ENCODE measurements at places on chromosomes 4 and X. TPM values are rescaled to one million over a fixed set of nuclear protein-coding genes. Genes with fewer than 3 reads are reported as not detected.

GRCh38 chrX:10514891-10515290, 105.5 kb downstream of the MID1 start:
- DNase-seq = no peak

- peak; percentile 68 for DNase-seq
Measured at GRCh38 chr4:106369456-106370060, 980 bp upstream of the GIMD1 start.

DNA sequence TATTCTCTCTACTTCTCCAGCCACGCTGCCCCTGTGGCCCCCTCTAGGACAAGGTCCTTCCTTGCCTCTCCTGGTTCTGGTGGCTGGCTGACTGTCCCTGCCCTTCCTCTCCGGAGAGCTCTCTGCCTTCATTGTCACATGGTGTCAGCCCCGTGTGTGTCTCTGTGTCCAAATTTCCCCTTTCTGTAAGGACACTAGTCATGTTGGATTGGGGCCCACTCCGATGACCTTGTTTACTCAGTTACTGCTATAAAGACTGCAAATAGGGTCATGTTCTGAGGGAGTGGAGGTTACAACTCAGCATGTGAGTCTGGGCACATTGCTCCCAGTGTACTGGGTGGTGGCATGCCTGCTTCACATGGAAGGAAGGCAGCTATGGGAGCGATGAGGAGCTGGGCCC, 129.5 kb upstream of the PSAPL1 start:
- no peak for DNase-seq

GRCh38 chr4:186297013-186297645, 31.1 kb downstream of the F11 start:
- DNase-seq = peak; percentile 33

DNA sequence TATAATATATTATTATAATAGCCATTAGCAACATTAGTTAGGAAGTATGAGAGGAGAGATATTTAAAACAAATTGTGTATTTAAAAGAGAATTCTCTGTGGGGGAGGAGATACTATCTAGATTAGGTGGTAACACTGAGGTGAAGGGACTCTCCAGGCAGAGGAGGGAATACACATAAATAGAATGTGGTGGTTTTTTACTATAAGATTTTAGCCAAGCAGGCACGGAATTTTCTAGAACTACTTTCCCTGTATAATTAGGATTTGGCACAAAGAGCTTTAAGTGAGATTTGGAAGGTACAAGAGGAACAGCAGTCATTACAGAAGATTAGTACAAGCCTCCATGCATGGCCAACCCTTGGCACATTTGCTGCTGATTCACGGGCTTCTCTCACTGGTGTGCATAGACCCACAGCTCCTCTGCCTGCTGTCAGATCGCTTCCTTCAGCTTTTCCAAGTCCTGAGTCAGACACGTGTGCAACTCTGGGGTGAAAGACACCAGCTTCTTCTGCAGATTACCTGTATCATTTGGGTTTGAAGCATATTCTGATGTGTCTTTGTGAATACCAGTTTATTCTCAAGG, 685.5 kb downstream of the KCTD8 start:
- DNase-seq = peak; percentile 1

DNA sequence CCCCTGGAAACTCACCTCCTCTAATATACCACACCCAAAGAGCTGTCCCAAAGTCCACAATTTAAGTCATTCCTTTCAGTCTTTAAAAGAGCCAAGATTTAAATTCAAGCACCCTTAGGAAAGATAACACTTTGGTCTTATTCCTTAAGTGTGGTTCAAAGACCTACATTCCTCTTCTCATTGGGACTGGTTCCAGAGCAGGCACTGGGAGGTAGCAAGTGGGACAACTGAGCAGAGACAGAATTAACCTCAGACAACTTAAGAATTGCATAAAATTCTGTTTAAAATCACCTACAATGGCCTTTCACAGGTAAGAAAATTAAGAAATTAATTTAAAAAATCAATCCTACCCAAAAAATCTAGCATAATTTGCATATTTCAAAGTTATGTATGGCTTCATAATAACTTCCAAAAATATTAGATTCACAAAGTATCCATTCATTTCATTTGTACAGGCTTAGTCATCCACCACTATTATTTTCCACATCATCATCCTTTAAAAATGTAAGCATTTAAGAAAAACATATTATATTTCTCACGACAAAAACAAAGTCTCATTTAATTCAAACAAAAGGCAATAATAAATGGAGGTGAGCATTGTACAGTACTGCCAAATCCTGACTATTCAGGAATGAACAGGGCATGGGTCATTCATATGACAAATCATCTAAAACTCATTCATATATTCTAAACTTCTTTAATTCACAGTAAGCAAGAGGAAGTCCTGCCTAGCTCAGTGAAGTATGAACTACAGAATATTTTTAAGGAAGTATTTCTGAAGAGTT, 13.6 kb downstream of the PRSS12 start:
- DNase-seq = peak; percentile 34

DNA sequence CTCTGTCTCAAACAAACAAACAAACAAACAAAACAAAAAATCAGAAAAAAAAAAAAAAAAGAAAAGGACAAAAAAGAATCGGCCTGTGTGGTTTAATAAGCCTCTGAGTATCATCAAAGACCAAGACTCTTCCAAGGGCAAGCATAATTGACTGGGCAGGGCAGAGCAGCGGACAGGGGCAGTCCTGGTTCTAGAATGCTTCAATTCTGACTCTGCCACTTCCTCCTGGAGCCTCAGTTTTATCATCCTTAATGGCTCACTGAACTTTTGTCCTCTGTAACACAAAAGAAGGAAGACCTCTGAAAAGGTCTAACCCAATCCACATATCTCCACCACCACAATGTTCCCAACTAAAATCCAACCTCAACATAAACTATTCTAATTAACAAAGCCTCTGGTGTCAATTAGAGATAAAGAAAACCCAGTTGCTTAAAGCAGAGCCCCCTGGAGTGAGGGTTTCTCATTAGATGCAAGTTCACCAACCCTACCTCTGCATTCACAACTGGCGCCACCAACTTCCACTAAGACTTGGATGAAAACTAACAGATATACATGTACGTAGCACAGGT, 51.7 kb downstream of the TBC1D9 start:
- DNase-seq = no peak

- peak; percentile 42 for DNase-seq
Measured at GRCh38 chr4:138300616-138301015, 58.5 kb upstream of the SLC7A11 start.

- DNase-seq = no peak
Measured at GRCh38 chr4:124964852-124965496, 252.4 kb upstream of the ANKRD50 start.

Gene TRIM61
- total RNA-seq = not detected

Gene WDFY3
- 12.2 TPM for total RNA-seq

DNA sequence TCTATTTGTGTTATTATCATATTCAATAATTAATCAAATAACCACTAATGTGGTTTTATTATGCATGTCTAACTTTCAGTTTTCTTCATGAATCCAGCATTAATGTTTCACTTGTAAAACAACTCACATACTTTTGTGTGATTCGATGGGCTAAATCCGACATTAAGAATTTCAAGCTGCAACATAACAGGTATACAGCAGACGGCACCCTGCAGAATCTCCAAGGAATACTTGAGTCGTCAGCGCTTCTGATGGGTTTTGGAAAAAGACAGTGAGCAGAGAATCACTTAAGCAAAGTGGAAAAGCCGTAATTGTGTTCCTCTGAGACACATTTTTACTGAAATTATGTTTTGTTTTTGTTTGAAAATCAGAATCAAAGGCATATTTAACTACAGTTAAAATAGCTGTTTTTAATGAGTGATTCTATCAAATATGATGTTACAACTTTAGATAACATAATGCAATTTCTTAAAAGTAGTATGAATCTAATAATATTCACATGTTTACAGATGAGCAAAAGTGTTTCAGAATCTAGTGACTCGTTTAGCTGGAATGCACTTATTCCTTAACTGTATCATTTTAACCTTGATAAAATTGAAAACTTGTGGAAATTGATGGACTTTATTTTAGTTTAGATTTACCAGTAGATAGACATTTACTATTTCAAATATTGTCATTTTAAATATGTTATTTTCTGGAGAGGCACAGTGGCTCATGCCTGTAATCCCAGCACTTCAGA, 514.8 kb downstream of the CCSER1 start:
- no peak for DNase-seq

GRCh38 chrX:15939737-15940136, 85.1 kb upstream of the AP1S2 start:
- DNase-seq = no peak

DNA sequence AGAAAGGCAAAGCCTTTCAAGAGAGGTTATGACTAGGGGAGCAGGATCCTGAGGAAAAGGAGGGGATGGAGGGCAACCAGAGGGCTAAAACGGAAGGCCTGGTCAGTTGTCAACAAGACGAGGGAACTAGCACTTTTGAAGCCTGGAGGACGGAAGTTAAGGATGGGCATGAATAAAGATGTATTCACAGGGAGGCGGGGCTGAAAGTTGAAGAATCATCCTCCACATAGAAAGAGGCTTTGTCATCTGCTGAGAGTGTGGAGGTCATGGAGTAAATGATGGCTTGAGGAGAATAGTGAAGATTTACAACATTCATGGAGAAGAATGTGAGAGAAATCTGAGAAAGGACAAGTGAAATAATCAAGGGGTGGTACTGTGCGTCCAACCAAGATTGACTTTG, 137.5 kb downstream of the MAGEB17 start:
- DNase-seq = no peak

DNA sequence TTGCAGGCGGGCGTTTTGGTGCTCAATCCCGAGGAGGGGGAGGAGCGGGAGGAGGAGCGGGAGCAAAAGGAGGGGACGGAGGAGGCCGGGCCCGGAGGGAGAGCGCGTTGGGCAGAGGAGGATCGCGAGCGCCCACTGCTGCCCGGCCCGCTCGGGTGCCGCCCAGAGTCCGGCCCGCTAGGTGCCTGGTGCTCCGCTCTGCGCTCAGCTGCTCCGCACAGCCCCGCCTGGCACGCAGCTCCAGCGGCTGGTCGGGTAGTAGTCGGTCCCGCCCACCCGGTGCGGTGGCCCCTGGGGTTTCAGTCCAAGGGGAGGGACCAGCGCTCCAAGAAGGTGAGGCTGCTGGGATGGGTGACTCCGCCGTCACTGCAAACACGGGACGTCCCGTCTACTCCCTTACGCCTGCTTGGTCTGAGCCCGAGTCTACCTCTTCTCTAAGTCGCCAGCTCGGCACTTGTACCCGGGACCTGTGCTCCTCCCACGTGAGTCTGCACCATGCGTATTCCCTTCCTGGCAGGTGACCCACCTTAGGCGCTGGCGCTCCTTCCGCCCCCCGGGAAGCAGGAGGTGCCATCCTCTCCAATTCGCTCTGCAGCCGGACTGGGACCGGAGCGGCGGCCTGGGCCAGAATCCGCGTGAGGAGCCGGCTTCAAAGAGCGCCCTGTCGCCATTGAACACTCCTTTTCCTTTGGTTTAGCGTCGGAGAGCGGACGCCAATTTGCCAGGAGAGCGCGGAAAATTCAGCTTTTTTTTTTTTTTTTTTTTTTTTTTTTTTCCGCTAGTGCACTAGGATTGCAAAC, 405 bp upstream of the HS3ST1 start:
- DNase-seq = peak; percentile 48

DNA sequence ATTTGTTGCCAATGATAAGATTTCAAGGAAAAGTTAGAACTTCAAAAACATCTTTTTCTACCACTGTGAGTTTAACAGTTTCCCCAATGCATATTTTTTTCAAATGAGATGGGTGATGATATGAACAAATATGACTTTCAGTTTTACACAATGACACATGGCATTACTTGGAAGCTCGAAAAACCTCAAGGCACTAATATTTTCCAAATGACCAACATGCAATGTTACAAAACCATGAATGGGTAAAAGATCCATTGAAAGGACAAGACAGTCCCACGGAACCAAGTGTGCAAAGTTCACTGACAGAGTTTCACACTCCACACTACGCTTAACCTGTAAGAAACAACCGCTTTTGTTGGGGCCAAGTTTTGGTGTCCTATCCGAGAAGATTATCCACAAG, 84.5 kb downstream of the CD99L2 start:
- no peak for DNase-seq

GRCh38 chr4:94519019-94519418, 67.3 kb downstream of the PDLIM5 start:
- DNase-seq = no peak

DNA sequence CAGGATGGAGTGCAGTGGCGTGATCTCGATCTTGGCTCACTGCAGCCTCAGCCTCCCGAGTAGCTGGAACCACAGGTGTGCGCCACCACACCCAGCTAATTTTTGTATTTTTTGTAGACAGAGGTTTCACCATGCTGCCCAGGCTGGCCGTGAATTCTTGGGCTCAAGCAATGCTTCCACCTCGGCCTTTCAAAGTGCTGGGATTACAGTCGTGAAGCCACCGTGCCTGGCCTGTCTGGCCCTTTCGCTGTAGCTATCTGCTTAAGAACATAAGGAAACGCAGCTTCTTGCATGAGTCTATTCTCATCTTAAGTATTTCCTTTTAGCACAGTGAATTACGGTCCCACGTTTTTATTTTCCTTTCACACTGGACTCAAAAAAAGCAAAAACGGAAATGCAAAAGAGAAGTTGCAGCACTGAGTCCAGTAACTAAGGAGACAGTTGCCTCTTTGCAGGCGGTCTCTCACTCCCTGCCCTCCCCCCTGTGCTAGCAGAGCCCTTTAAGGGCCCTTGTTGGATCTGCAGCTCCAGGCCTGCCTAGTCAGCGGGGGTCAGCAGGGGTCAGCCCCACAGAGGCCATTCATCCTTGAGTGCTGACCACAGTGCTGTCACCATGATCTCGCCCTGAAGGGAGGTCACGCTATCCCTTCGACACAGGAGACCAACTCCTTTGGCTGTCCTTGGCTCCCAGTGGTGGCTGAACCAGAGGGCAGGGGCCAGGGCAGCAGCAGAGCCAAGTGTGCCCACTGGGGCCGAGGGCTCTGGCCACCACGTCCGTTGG, 21.8 kb upstream of the TBC1D14 start:
- peak; percentile 76 for DNase-seq

DNA sequence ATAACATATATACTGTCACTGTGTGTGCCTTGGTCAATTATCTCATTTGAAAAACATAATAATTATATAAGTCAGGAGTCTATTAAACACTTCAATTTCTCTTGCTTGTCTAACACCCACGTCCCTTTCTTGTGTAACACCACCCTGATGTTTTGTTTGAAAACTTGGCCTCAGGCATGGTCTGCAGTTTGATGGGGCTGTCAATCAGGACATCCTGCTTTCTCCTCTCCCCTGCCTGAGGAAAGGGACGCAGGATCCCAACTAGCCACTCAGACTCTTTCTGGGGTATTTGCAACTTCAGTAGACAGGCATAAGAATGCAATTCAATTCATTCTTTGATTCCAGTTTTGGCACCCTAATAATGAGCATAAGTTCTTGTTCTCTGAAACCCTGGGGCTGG, 48.8 kb downstream of the DKK2 start:
- no peak for DNase-seq

Gene IL9R
- total RNA-seq = 0.32 TPM

DNA sequence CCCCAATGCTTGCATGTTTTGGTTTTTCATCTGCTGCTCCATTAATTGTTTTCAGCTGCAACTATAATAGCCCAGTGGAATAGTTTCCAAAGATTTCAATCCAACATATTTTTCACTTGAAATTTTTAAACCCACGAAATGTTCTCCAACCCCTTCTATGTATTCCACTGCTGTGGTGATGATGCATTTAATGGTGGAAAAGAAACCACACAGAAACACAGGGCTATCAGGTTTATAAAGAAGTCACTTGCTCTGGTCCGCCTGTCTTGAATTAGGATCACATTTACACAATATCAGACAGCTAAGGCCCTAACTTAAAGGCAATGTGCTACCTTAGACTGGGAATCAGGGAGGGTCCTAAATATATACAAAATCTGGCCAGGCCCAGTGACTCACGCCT, 35.0 kb downstream of the OPHN1 start:
- no peak for DNase-seq

Gene MAGED4B
- 51.7 TPM for total RNA-seq

Gene ACE2
- total RNA-seq = 6.6 TPM

Gene CT45A2
- total RNA-seq = not detected
